Lung microvascular endothelial cell (primary cell): ENCODE measurements at places on chromosomes 2 and 18.

- DNase-seq: no peak
These were observed 77.5 kb downstream of the NCOA1 start for GRCh38 chr2:24568551-24568950.

DNA sequence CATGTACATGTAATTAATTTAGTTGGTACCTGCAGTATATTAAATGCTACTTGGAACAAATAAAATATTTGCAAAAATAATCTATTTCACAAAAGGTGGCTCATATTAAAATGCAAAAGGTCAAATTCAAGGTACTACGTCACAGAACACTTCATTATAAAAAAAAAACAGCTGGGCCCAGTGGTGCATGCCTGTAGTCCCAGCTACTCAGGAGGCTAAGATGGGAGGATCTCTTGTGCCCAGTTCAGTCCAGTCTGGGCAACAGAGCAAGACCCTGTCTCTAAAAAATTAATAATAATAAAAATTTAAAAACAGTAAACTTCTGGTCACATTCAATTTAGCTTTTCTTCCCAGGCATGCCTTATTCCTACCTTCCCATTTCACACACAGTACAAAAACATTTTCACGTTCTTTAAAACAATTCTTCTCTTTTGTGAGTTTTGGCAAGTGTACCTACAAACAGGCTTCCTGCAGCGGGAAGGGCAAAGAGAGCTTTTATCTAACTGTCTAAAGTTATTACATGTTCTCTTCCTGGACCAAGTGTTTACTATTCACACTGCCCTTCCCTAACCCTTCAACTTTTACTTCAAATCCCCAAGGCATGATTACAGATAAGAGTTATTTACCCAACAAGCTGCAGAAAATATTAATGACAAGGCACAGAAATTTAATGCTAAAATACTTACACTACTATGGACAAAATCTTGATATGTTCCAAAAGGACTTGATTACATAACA lies 10.7 kb downstream of the BAZ2B start:
- DNase-seq: peak; percentile 42

- no peak for DNase-seq
These were observed 163.8 kb upstream of the GALNT5 start for GRCh38 chr2:157093666-157094065.

DNA sequence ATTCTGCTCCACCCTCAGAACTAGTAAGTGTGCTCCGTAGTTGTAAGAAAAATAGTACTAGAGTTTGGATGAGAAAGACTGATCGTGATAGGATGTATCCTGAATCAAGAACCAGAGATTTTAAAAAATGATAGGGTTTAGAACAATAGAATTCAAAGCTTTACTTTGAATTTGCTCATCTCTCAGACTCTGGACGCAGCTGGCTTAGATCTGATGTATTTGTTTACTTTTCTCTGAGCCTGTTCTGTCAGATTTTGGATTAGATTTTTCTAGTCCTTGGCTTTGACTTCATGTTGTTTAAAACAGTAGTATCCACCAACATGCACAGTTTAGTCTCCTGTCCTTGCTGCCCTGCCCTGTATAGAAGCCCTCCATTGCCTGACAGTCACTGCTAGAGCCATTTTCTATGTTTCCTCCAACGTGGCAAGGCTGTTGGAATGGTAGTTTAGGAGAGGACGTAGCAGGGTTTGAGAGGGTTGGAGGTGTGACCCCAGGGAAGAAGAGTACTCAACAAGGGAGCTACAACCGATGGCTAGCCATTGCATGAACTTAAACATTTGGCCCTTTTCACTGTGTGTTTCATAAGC lies 92.4 kb downstream of the MYO3B start:
- no peak for DNase-seq

- no peak for DNase-seq
These were observed 236.6 kb upstream of the KLHL29 start for GRCh38 chr2:23148342-23148741.

DNA sequence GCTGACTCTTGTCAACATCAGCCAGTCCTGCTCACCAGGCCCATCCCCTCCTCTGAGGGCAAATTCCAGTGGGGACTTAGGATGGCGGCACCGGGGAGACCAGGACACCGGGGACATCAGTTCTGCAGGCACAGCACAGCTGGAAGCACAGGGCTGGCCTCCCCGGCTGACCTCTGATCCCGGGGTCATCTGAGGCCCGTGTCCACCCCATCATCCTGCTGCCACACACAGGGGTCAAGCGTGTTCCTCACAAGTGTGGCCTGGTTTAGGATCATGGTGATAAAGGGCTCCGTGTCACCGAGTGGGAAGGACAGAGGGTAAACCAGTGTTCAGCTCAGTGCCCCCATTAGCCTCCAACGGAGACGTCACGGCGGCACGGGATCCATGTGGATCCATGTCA lies 58.1 kb upstream of the CTDP1 start:
- DNase-seq: no peak

DNA sequence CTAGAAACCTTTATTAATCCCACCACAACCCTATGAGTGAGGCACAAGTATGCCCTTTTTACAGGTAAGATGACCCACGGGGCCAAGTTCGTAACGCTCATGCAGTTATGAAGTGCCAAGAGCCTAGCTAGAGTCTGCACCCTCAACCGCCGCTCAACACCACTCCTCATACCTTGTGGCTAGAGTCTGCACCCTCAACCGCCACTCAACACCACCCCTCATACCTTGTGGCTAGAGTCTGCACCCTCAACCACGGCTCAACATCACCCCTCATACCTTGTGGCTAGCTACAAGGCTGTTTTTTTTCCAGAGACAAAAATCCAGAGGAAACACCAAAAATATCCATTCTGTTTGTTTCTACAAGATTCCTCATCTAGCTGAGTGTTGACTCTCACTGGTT lies 4.6 kb downstream of the TXNL4A start:
- no peak for DNase-seq

- DNase-seq: no peak
These were observed 182.3 kb downstream of the FTCDNL1 start for GRCh38 chr2:199668645-199669044.

DNA sequence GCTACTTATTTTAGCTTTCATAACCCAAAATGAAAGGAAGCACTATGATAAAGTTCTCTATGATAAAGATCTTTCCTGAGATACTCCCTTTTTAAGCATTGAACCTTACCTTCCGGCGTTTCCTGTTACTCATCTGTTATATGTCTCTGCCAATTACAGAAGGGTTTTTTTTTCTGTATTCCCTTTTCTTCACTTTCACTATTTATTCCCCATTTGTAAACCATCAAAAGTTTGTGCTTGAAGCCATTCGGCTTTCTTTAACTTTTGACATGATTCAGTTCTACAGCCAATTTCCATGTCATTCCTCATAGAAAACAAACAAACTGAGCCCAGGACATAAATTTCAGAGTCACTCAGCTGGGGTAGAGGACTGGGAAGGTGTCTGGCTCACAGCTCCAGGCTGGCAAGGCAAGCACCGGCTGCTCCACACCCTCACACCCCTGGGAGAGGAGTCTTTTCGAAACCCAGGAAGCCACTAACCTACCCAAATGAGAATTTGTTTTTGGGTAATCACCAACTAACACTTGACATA lies 429.4 kb upstream of the TRIB2 start:
- peak; percentile 69 for DNase-seq

DNA sequence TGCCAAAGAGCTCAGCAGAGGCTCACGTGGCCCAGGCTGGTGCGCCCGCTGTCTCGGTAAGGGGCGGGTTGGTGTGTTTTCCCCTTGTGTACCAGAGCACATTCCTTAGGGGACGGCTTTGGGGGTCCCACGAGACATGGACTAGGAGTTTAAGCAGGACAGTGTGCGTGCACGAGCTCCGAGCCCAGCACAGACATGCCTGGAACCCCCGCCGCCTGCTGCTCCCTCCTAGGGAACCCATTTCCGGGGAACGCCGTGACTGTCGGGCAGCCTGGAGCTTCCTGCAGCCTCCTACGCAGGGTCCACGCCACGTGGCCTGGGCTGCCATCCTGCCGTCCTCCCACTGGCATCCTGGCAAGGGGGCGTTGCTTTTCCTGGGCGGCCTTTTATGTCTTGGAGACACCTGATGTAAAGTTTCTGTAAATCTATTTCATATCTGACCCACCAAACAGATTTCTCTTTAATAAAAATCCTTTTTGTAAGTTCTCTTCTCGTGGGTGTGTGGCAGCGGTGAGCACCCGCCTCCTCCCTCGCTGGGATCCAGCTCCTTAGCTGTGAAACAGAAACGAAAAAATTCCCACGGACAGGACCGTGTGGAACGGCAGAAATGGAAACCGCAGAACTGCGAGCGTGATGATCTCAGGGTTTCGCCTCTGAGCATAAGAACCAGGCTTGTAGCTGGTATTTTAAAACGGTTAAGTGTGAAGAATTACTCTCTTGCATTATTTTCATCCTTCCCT lies 43.5 kb upstream of the KCNG2 start:
- no peak for DNase-seq
